ENCODE measurements at places on chromosomes 7 and 10.

DNA sequence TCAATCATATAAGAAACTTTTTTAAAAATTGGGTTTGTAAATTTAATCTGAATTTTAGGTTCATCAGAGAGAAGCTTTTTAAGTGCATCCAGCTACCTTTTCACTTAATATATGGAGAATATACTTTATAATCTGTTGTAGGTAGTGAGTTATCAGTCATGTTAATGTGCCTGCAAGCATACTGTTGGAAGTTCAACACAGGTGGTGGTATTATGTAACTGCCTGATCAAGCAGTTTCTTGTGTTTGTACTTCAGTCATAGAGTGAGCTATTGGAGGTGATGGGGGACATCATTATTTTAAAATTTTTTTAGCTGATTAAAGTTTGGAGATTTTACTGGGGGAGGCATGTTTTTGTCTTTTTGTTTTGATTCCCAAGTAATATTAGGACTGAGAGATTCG, 2.5 kb downstream of the TNKS2 start:
- DNase-seq = no peak

- DNase-seq = peak; percentile 85
Measured at GRCh38 chr7:80312139-80312661, 177.6 kb downstream of the GNAI1 start.

DNA sequence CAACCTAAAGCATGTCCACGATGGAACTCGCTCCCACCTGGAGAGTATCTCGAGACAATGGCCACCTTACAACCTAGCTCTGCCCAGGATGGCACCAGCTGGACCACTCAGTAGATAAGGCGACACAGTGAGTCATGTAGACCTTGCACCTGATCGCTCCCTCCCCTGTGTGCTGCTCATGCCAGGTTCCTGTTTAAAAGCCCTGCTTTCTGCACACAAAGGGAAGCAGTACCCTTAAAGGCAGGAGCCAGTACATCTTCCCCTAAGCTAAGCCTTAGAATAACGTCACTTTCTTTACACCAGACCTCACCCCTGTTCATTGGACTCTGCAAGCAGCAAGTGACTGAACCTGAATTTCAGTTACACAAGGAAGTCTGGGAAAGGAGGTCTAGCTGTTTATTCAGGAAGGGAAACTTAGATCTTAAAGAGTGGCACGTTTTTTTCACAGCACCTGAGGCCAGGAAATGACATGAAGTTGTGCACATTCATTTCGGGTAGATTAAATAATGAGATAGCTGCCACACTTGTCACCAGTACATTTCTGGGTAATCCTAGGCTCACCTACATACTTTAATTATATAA, 117.9 kb downstream of the MTPAP start:
- no peak for DNase-seq

DNA sequence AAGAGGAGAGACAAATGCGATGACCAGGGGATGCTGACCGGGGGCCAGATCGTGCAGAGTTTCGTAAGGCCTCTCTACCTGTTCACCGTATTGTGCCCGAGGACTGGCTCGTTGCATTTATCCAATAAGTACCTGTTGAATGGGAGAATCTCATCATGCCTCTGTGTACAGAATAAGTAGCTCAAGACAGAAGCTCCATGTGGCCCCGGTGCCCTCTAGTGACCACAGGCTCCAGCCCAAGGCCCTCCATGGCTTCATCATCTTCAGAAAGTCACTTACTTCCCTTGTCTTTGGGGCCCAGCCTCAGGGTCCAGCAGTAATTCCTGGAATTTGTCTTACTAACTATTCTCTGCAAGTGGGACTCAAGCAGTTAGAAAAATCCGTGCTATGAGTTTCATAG, 151.0 kb downstream of the CHN2 start:
- DNase-seq = peak; percentile 5

All from EH (cell line).